Spinal cord (tissue), 10 donors: ENCODE measurements at places on chromosomes 3 and 15. TPM values are rescaled to one million over a fixed set of nuclear protein-coding genes. Genes with fewer than 3 reads are reported as not detected.

The CHRNA7 gene
- 4.4 TPM for total RNA-seq

The PRR20G gene
- not detected for total RNA-seq

The DTX3L gene
- 13.4 TPM for total RNA-seq

The ARPC4 gene
- 131 TPM for total RNA-seq

The UROC1 gene
- total RNA-seq = not detected

The CCDC33 gene
- 0.99 TPM for total RNA-seq

DNA sequence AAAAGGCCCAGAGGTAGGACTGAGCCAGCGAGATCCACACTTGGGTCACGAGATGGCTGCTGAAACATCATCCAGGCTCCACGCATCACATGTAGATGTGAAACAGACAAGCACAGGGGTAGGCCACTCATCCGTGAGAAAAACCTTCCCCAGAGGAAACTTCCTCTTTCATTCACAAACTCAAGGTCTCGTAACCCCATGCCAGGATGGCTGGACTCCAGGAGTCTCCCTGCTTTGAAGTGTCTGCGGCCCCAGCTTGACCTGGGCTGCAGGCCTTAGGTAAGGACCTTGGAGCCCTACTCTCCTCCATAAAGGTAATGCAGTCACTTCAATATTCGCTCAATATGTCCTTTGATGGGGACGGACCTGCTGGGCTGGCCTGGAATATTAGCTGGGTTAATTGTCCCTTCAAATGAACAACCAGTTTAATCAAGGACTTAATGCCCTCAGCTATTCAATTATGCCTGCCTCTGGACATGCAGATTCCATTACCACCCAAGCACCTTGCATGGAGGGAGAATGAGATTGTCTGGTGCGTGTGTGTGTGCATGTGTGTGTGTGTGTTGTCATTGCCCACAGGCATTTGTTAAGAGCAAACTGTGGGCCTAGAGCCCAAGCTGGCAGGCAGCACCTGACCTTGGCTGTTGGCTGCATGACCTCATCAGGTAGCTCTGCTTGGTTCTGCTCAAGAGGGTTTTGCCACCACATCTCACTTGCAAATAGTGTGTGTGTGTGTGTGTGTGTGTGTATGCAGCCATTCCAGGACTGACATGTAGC is 186.9 kb upstream of the TLE3 start:
- no peak for DNase-seq

DNA sequence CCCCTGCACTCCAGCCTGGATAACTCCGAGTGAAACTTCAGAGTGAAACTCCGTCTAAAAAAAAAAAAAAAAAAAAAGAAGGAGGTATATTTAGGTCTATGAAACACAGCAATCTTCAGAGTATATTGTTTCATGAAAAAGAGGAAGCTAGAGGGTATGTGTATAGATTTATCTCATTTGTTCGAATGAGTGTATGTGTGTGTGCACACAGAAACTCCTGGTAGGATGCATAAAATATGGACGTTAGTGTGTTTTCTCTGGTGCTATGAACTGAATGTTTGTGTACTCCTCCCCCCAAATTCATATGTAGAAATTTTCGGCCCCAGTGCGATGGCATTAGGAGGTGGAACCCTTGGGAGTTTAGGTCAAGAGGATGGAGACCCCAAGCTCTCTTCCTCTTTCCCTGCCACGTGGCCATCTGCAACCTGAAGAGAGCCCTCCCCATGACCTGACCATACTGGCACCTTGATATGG is 98.6 kb upstream of the KLF13 start:
- DNase-seq = no peak

- DNase-seq = peak; percentile 54
Observed at GRCh38 chr3:188207941-188208515, 54.1 kb downstream of the LPP start.

- no peak for DNase-seq
Observed at GRCh38 chr3:52246264-52246620, 683 bp downstream of the PPM1M start.

DNA sequence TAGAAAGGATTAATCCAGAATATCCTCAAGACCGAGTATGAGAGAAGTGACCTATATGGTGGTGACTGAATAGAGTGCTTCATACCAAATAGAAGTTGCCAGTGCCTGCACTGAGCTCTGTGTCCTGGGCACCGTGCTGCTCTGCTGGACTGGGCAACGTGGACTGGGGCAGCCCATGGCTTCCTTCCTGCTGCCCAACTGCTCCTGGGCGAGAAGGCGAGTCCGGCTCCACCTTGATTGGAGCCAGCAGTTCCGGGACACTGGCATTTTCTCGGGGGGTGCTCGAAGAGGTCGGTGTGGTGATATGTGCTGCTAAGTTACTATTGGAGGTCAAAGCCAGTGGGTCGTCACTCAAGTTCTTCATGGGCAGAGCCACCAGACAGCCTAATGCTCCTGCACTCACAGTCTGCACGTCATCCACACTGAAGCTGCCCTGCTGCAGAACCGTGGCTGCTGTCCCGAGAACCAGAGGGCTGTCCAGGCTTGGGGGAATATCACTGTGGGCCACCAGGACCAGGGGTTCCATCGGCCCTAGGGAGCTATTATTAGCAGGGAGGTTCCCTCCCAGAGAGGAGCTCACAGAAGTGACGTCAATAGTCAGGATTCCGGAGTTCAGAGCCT is 14.1 kb downstream of the ZXDC start:
- no peak for DNase-seq

GRCh38 chr15:68935400-68935937 is 5.1 kb downstream of the SPESP1 start:
- DNase-seq = no peak

- no peak for DNase-seq
Observed at GRCh38 chr3:183745300-183746098, 47.9 kb downstream of the YEATS2 start.

GRCh38 chr3:124091716-124092115 is 99.8 kb upstream of the ROPN1 start:
- peak; percentile 22 for DNase-seq

GRCh38 chr3:12725436-12725835 is 33.6 kb downstream of the TMEM40 start:
- DNase-seq = no peak

GRCh38 chr3:173553635-173554280 is 156.2 kb downstream of the NLGN1 start:
- peak; percentile 71 for DNase-seq

DNA sequence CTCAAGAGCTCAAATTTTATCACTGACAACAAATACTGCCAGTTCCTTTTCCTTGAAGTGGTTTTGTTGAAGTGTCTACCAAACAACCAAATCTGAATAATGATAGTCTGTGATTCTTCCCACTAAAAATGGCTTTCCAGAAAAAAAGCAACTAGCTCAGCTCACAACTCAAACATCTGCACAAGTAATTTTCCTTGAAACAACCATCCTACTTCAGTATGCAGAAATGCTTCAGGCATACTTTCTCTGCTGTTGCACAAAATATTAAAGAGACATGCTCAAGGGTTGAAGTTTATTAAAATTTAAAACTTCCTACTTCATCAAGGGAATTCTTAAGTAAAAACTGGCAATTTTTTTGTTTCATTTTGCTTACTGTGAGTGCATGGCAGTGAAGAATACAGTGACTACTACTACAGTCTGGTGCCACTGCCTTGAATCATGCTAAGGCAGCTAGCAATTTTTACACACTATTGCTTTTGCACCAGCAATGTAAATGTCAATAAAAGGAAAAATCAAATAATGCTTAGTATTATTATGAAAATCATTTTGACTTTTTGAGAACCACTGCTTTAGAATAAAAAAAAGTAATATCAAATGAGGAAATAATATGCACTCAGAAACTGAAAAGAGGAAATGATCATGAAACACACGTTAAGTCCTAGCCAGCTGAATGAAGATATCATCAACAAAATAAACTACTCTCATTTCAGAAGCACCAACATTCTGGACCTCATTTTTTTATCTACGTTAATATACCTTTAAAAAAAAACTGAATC is 33.6 kb downstream of the VPS13C start:
- peak; percentile 7 for DNase-seq

GRCh38 chr3:55105647-55106046 is 177.8 kb upstream of the LRTM1 start:
- DNase-seq = no peak

DNA sequence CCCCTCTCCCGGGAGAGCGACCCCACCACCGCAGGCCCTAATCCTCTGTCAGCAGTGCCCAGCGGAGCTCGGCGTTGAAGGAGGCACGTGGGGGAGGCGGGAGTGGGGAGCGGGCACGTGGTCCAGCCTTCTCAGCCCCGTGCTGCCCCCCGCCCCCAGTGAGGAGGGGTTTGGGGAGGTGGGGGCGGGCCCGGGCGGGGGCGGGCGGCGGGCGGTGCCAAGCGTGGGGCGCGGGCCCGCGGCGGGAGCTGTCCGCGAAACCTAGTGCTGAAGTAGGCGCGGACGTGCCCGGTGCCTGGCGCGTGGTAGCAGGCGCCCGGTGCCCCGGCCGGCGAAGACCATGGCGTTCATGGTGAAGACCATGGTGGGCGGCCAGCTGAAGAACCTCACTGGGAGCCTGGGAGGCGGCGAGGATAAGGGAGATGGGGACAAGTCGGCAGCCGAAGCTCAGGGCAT is at the start of gene CPLX3:
CPLX3 (plus strand) TSS at position 264 of the 456 bp plus-strand sequence; CDS start at position 341, 77 bp downstream.
- DNase-seq = no peak
